Renal cortical epithelial cell (primary cell): ENCODE measurements at places on chromosomes 16 and 17.

GRCh38 chr17:40328386-40328766, 19.4 kb downstream of the RARA start:
- no peak for DNase-seq

DNA sequence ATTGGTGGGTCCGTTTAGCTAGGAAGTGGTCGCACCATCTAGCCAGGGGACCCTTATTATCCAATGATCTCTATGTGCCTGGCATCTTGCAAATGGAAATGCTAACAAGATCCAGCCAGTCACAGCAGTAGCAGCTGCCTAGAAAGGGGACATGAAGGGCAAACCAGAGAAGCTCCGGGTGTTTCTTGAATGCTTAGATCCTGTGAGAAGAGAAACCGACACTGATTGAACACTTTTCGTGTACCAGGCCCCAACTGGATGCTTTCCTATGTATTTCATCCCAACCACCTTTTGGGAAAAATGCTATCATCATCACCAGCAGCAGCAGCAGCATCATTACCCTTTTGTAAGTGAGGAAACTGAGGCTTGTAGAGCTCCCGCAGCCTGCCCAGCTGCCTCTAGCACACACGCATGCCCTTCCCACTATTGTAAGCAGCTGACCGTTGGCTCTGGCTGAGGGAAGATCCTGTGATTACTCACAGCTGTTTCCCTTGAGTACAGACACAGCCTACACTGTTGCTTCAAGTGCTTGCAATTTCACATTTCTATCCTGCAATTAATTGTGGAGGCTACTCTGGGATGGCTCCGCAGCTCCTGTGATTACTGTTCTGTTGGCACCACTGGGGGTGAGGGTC, 180.7 kb upstream of the CACNG5 start:
- DNase-seq, result no peak

GRCh38 chr16:86428729-86429517, 81.4 kb upstream of the FOXF1 start:
- no peak for DNase-seq

DNA sequence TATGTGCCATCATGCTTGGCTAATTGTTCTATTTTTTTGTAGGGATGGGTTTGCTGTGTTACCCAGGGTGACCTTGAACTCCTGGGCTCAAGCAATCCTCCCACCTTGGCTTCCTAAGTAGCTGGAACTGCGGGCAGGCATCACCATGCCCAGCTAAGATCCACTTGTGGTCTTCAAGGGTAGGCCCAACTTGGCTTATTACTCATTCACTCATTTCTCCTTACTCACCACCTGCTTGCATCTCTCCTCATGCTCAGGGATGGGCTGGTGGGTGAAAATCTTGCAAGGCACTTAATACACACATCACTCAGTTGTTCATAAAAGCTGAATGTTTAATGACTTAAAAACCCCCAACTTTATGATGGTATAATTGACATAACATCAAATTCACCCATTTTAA, 207.8 kb downstream of the SHISA9 start:
- peak; percentile 66 for DNase-seq
